Spleen (tissue), 13 donors: ENCODE measurements at places on chromosomes 1 and 21. TPM values are rescaled to one million over a fixed set of nuclear protein-coding genes. Genes with fewer than 3 reads are reported as not detected.

The AADACL4 gene
- total RNA-seq, result not detected

The KRTAP27-1 gene
- not detected for total RNA-seq

- no peak for DNase-seq
These were observed 64.6 kb upstream of the TARDBP start for GRCh38 chr1:10947691-10948462.

DNA sequence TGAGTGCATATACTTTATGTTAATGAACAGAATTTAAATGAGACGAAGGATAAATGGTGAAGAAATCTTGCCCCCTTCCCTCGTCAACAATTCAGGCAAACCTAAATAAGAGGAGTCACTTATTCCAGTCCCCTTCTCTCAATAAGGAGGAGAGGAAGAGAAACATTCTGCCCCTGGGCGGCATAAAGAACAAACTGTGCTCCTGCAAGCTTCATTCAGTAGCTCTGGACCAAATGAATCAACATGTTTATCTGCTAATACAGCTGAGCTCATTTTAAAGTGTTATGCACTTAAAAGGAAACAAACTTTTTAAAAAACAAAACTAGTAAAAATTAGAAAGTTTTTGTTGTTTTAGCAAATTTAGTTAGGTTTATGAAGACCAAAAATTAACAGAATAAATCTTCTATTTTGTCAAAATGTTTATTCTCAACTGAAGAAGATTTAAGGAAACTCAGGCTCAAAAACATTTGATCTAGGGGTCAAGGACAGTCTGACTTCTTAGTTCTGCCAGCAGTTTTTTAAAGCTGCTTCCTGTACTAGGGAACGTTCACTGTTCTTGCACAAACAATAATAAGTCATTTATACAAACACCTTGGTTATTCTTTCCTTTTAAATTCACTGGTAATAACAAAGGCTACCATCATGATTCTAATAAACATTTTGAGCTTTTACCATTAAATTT lies 58.3 kb downstream of the AKT3 start:
- no peak for DNase-seq

DNA sequence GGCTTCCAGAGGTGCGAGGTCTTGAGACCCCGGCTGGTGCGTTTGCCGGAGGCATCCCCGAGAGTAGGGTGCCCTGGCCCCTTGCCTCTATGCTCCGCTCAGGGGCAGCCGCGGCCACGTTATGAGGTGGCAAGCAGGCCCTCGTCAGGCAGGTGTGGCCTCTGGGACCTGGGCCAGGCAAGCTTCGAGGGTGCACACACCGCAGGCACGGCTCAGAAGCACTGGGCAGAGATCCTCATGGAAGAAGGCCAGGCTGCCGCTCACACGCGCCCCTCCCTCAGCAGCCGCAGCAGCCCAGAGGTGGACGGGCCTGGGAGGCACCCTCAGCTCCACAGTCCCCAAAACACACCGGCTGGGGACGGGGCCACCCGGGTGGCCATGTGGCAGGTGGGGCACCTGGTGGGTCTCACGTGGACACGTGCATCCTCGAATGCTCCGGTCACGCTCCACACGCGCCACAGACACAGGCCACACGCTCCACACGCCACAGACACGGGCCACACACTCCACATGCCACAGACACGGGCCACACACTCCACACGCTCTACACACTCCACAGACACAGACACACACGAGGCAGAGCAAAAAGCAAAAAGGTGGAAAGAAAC lies 6.5 kb downstream of the SDF4 start:
- no peak for DNase-seq

The KCNJ10 gene
- total RNA-seq, result 23.9 TPM

DNA sequence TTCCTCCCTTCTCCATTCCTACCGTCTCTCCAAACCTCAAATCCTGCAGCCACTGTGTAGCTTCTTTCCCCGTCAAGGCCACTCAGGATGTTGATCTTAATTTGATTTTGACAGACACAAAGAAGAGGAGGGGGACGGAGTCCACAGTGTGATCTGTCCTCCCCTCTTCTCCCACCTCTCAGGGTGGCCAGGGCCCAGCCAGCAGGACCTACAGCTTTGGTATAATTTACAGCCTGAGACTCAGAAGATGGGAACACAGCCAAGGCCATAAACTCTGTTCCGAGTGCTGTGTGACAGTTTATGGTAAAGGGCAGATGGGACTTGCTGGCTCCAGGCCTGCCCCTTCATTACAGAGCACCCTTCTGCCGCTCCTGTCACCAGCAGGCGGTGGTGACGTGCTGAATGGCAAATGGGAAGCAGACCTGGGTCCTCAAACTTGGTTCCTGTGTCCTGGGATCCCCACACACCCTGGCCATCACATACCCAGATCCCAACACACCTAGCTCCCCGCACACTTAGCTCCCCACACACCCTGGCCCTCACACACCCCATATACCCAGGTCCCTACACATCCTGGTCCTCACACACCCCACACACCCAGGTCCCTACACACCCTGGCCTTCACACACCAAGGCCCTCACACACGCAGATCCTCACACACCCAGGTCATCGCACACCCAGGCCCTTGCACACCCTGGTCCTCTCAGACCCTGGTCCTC lies 71.6 kb downstream of the CD2 start:
- no peak for DNase-seq

GRCh38 chr1:178362747-178363146 lies 134.0 kb downstream of the CLEC20A start:
- no peak for DNase-seq

DNA sequence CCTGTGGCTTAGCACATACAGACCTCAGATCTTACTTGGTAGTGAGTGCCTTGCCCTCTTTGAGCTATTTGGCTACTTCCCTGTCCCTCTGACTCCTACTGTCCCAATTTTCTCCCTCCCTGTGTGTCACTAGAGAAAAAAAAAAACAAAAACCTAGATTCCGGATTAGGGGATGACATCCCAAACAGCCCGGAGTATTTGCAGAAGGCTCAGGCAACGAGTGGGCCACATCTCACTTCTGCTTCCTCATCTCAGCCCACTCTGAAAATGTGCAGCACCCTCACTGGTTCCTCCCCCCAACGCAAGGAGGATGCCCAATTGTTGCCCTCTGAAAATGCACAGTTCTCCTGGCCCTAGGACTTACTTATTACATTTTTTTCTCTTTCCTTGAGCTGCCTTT lies 4.9 kb downstream of the NHLH1 start:
- no peak for DNase-seq

- no peak for DNase-seq
These were observed 1.2 kb upstream of the CAMTA1 start for GRCh38 chr1:6783936-6784559.

GRCh38 chr21:36522219-36522808 lies 42.4 kb upstream of the CLDN14 start:
- no peak for DNase-seq

DNA sequence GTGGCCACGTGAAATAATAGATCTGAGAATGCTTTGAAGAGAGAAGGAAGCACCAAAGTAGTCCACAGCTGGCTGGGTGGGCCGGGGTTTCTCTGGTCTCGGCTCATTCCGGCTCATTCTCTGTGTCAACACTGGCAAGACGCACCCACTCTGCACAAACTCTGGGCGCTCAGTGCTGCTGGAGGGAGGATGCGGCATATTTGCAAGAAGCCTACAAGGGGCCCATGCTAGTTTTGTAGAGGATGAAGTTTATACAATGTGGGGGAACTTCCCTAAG lies 28.8 kb upstream of the TMPRSS2 start:
- DNase-seq, result no peak

- DNase-seq, result peak; percentile 70
These were observed 157.6 kb downstream of the PGBD5 start for GRCh38 chr1:230268371-230269170.

The RER1 gene
- 113 TPM for total RNA-seq

The PDE4B gene
- total RNA-seq, result 37.9 TPM

The CAPN9 gene
- total RNA-seq, result not detected

DNA sequence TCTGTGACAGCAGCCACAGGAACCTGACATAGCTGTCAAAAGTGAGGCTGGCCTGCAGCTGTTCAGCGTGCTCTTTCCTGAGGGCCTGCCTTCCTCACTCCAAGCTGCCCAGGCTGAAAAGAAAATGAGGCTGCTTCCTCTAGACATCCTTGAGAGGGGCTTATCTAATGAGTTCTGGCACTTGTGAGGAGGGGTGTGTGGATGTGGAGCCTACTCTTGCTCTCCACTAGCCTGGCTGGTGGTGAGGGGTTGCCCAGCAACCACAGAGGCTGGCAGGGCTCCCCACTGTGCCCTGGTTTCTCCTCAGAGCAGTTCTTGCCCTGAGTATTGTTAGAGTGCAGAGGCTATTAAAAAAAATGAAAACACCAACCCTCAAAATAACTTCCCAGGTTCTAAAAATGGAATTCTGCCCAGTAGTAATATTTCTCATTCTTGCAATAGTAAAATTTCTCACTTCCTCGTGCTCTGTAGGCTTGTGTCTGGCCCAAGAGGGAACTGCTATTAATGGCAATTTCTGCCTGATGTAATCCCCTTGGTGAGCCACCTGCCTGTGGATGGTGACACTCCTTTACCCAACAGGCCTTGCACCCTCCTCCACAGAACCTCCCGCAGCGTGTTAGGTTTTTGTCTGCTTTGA lies 52.6 kb upstream of the EPS8L3 start:
- DNase-seq, result no peak

The USH2A gene
- total RNA-seq, result not detected

- no peak for DNase-seq
These were observed 17.0 kb upstream of the KCNQ4 start for GRCh38 chr1:40766560-40766959.

DNA sequence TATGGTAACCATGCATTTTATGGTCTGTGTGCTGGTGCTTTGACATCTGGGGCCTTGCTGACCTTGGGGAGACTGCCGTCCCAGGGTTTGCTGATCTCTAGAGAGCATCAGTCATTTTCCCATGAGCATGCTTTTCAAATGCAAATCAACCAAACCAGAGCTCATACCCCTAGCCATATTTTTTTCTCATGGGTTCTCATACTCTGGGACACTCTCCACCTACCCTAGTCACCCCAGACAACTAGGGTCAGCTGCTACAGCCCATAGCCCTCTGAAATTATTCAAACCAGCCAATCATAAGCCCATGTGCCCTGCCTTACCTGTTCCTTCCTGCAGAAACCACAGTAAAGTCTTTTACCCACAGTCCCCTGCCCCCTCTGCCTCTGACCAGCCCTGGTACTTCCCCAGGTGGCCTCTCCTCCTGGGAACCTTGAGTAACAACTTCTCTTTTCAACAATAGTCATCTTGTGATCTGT lies 132.0 kb downstream of the MAP3K21 start:
- DNase-seq, result no peak

DNA sequence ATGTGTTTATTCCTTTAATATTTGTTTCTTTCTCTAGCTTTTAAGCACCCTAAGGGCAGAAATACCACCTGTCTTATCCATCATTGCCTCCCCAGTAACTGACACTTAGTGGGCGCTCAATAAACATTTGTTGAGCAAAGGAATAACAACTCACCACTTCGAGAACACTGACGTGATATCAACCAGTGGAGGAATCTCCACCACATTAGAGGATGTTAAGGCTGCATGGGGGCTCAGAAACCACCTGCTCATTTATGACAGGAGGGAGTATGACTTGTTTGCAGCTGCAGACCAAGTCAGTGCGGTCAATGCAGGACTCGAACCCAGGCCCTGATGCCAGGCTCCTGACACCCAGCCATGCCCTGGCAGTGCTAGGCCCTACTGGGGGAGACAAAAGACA lies 102.6 kb downstream of the MRPL37 start:
- DNase-seq, result no peak

GRCh38 chr1:36342426-36343185 lies 19.2 kb upstream of the EVA1B start:
- peak; percentile 89 for DNase-seq

GRCh38 chr1:227791425-227792143 lies 23.9 kb upstream of the PRSS38 start:
- DNase-seq, result no peak

- no peak for DNase-seq
These were observed 2.5 kb downstream of the ZCCHC17 start for GRCh38 chr1:31299365-31299764.

GRCh38 chr1:182841368-182841988 lies 2.3 kb downstream of the DHX9 start:
- DNase-seq, result no peak

The KRTAP11-1 gene
- total RNA-seq, result not detected

DNA sequence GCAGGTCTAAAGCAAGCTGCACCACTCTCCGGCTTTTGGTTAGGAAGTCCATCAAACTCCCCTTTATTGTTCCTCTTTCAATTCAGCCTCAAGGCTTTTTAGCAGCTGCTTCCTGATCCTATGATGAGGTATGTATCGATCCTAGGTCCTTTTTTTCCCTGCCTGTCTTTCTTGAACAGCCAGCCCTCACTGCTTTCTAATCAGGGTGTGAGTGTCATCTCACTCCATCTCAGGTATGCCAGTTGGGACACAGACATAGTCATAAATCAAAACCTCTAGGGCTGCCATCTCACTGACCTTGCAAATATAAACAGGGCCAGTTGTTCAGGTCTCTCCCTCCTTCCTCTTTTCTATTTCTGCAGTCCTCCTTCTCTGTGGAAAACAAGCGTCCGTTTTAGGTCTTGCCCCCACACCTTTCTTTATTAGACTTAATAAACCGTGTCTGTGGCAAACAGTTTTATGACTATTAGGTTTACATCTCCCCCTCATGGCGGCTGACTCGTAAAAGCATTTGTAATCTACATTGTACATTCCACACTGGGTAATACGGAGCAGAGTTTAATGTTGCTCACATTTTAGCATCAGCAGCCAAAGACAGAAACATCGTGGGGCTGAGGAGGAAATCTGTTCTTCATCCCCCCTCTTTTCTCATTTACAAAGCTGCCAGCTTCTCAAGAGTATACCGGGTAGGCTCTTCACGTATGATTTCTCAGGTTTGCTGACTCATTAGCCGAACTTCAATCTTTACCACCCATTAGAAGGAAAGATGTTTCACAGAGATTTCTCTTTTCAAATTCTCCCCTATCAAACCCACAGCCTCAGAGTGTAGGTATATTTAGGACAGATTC lies 11.6 kb downstream of the STYXL2 start:
- no peak for DNase-seq

DNA sequence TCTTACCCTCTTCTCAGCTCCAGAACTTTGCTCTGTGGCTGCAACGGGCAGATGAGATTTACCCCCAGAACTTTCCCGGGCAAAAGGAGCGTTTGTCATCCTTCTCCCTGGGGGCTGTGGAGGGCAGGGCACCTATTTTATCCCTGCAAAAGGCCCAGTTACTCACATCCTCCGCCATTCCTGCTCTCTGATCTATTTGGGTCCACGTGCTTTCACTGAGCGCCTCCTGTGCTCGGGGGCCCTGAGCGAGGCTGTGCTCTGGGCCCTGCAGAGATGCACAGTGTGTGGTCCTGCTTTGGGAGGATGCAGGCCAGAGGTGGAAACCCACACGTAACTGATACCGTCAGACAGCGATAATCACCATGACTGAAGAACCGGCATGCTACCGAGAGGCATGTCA lies 2.4 kb upstream of the CSMD2 start:
- DNase-seq, result no peak

The ALX3 gene
- total RNA-seq, result not detected

GRCh38 chr1:177246710-177247580 lies 76.2 kb downstream of the BRINP2 start:
- DNase-seq, result no peak
